ENCODE measurements at places on chromosomes 2 and 18.

DNA sequence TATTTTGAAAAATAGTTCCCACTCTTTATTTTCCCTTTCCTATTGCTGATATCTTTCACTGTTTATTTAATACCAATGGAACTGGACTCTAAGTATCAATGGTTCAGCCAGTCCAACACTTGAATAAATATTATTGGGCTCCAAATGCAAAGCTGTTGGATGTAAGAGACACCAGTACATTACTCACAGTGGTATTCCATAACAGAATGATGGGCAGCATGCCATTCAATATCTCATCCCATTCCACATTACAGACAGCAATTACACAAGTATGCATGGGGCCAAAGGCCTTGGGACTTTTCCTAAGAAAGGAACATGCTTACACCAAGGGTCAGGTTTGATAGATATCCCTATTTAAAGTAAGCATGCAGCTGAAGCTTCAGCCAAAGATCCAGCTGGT lies 231.9 kb downstream of the RND3 start:
- DNase-seq, result peak; percentile 29

- DNase-seq, result no peak
Measured at GRCh38 chr2:230220347-230220969, 674 bp upstream of the SP110 start.

DNA sequence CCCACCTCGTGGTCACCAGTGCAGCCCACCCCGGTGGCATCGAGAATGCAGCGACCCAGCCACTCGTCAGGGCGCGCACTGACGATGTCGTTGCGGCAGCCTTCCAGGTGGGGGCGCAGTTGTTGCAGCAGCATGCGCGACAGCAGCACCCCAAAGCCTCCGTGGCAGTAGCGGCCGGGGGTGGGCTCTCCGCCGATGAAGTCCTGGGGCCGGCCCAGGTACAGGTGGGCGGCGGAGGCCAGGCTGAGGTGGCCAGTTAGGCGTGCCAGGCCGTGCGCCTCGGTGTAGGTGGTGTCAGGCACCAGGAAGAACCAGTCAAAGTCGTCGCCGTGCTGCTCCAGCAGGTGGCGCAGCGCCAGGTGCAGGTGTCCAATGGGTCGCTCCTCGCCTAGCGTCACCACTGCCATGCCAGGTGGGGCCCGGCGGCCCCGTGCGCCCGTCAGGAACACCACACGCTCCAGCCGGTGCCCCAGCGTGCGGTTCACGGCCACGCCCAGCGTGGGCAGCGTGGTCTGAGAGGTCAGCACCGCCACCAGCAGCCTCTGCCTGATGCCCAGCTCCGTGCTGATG lies 1.9 kb downstream of the CHPF start:
- peak; percentile 60 for DNase-seq

- DNase-seq, result no peak
Measured at GRCh38 chr2:107932979-107933378, 53.3 kb upstream of the SLC5A7 start.

DNA sequence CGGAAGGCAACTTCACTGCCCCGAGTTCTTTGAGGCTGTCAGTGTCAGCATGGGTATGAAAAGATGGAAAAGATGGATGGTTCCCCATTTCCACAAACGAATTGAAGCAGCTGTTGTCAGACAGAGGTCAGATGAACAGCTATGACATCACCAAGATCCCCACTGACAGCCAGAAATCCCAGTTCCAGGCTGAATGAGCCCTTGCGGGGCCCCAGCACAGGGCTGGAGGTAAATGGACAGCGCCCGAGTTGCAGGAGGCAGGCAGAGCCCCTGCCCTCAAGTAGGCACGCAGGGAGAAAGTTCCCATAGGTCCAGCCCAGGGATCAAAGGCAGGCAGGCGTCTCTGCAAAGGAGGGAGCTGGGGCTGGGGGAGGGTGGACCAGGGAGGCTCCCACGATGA lies 169.5 kb upstream of the AGAP1 start:
- no peak for DNase-seq

DNA sequence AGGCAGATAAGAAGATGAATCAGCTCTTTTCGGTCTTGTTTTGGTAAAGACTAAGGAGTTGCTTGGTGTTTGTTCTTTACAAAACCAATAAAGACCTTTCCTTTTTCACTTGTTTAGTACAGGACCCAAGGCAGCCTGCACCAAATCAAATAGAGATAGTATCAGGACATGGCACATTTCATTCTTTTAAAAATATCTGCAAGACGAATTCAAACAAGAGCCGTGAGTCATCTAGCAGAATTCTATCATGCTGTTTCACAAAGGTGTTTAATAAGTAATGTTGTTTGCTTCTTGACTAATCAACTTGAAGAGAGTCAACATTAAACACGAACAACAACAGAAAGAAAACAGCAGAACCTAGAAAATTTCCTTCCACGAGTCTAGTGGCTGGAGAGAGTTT lies 102.8 kb upstream of the TTN start:
- no peak for DNase-seq

DNA sequence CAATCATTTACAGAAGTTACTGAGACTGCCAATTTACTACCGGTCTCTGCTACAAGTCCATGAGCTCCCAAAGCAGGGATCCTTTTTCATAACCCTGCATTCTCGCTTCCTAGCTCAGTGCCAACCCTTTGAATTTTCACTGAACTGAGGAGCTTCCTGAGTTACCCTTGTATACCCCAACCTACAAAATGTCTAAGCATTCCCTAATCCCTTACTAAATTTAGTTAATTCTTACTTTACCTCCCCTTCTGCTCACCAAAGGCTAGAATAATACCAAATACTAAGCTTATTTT lies 9.6 kb downstream of the MAT2A start:
- no peak for DNase-seq

DNA sequence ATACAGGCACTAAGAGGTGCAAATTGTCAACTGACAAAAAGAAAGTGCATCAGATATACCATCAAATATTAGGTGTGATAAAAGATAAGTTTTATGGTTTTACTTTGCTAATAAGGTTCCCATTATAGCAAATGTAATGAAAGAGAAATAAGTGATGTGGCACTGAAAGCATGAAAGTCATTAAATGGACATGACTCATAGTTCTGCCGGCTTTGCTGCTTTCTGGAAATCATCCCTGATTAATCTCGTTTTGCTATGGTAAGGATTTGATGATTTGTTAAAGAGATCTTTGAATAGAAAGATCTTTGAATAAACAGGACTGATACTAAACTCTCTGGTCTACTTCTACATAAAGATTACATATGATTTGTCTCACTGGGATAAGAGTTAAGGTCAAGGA lies 72.7 kb downstream of the CLIP4 start:
- no peak for DNase-seq

DNA sequence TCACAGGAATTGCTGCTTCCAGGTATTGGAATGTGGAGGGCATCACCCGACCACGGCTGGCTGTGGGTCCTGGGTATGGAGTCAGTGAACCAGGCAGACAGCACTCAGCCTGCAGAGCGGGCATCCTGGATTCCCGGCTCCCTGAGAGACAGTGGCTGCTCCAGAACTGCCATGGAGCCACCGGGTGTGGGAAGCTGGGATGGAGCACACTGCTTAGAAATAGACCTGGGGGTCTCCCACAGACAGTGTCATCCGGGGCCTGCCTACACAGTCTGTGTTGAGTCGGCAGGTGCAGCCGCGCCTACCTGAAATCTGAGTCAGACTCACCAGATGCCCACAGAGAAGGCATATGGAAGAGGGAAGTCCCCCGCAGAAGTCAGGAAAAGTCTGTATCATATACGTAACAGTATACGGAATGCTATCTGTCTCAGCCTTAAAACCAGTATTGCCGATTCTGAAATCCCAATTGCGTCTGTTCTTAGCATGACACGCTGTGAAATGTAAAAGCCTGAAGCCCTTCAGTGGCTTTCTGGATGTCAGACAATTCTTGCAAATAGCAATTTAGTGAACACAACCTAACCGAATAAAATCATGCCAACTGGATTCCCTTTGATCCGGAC lies 509.7 kb upstream of the MYT1L start:
- no peak for DNase-seq

GRCh38 chr18:3340015-3340681 lies 78.2 kb downstream of the MYL12B start:
- DNase-seq, result no peak

GRCh38 chr2:139798391-139798790 lies 1018.2 kb upstream of the NXPH2 start:
- no peak for DNase-seq

- DNase-seq, result no peak
Measured at GRCh38 chr2:120013597-120014223, 833 bp downstream of the EPB41L5 start.

GRCh38 chr2:8168876-8169424 lies 512.9 kb upstream of the ID2 start:
- no peak for DNase-seq

- DNase-seq, result no peak
Measured at GRCh38 chr2:173803449-173803848, 161.7 kb downstream of the SP3 start.

DNA sequence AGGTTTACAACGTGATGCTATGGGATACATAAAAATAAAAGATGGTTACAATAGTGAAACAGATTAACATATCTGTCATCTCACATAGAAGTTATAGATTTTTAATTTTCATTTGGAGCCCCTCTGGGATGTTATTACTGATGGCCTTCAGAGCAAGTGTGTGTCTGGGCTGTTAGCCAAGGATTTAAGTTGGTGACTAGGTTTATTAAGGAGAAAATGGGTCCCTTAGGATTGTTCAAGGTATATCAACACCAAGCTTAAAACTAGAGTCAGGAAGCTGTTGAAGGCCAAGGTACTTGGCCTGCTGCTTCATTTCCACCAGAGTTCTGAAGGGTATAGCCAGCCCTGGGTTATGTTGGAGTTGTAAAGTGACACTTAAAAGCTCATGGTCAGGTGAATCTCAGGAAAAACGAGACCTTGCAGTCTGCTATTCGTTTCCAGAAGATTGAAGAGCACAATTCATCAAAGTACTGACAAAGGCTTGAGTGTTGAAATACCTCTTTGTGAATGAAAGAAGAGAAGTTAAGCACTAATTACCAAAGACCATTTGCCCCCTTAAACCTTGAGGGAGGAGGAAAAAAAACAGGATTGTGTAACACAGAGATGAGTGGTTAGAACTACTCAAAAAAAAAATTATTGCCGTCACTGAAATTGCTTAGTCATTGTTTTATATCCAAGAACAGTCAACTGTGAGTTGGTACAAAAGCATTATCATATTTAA lies 48.4 kb downstream of the MAP2 start:
- DNase-seq, result no peak

GRCh38 chr2:131105950-131106801 lies 1.0 kb downstream of the PLEKHB2 start:
- DNase-seq, result peak; percentile 70

DNA sequence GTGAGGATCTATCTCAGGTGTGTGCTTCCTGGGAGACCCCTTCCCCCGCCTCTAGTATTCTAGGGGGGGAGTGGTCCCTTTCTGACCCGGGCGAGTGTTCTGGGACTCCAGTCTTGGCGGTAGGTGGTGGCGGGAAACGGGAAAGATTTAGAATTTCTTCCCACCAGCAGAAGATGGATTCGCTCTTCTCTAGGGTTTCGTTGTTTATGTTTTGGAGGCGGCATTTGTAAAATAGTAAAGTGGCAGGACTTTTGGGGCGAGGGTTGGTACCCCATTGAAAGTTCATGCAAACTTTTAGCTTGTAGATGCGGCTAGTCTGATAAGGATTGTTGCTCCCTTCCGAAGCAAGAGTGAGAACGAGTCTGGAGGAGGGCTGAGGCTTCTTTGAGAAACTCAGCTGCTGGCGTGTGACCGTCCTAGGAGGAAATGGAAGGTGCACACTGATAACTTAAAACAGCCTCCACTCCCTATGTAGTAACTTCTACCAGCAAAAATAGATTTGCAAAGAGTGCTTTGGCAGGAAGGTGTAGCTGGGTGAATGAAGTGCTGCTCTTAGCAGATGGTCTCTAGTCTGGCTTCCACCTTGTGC lies 412 bp downstream of the GPD2 start:
- DNase-seq, result peak; percentile 27

- no peak for DNase-seq
Measured at GRCh38 chr2:238995634-238996033, 147.7 kb downstream of the TWIST2 start.

DNA sequence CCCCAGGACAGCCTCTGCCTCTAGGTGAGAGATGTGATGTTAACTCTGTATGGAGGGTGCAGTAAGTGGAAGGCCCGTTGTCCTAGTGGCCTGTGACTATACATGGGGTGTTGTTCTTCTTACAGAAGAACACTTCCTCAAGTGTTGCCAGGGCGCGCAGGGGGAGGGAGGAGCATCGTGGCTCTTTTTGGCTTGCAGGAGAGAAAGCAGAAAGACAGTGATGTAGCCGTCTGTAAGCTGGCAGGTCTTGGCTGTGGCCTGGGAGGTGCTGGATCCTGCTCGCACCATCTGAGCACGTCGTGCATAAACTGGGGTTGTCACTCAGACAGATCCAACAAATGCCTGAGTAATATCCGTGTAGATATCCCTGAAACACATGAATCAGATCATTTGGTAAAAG lies 44.3 kb downstream of the ZNF236 start:
- DNase-seq, result no peak

DNA sequence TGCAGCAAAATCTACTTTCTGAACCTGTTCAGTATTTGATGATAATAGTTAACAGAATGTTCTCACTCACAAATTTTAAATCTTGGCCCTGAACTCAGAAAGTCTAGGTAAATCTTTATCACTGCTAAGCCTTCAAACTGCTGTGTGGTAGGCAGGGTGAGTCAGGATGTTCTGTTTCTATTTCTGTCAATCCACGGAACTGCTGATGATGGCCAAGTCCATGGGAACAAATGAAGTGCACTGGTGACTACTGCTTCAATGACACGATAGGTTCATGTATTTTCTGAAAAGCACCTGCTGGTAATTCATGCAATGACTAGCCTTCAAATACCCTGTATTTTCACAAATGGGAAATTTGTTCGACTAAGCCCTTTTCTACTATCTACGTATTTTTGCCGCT lies 14.2 kb downstream of the NIFK start:
- peak; percentile 86 for DNase-seq

- DNase-seq, result no peak
Measured at GRCh38 chr2:215898363-215898762, 115.0 kb downstream of the MREG start.

- no peak for DNase-seq
Measured at GRCh38 chr2:65363879-65364666, 68.3 kb downstream of the SPRED2 start.

- no peak for DNase-seq
Measured at GRCh38 chr2:222241128-222241870, 57.5 kb downstream of the PAX3 start.
